Effector memory CD4-positive, alpha-beta T cell (primary cell): ENCODE measurements at places on chromosomes 5 and 9.

GRCh38 chr9:137293482-137294090, 8.5 kb downstream of the NRARP start:
- no peak for DNase-seq

DNA sequence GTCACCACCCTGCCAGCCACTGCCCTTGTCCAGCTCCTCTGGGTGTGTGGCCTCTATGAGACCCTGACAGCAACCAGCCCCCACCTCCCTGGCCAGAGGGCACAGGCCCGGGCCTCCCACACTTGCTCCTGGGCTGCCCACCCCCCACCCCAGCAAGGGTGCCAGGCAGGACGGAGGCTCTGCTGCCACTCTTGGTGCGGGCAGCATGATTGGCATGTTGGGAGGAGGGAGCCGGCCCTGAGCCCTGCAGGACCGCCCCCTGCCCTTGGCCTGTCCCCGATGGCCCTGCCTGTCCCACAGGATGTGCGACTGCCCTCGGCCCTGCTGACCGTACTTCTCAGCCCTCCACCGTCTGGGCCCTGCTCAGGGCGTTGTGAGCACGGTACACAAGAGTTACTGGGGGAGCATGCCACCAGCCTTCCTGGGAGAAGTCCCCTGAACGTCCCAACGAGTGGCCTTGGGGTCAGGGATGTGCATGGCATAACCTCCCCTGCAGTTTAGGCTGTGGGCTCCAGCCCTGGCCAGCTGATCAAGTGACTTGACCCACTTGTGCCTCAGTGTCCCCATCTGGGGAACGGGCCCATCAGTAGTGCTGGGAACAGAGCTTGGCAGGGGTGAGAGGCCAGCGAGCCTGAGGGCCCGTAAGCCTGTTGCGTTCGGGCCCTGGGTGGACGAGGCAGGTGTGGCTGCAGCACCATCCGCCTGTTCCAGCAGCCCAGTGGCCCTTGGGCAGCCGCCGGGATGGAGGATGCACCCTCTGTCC, 16.0 kb downstream of the GPSM1 start:
- DNase-seq, result no peak

- DNase-seq, result no peak
Measured at GRCh38 chr5:1517838-1518237, 5.9 kb downstream of the LPCAT1 start.

DNA sequence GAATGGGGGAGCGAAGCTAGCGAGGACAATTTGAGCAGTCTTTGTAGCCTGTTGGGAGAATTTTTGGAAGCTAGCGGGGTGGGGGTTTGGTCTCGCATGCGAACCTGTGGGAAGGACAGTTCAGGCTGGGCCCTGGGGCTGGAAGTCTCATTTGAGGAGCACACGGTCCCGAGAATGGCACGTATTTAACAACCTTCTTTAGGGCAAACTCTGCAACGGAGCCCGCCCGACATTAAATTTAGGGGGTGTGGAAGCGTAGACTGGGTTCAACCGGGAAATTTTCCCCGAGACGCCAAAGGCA, 35.2 kb upstream of the NFIB start:
- no peak for DNase-seq

- DNase-seq, result no peak
Measured at GRCh38 chr5:134236318-134236717, 10.4 kb upstream of the PPP2CA start.

DNA sequence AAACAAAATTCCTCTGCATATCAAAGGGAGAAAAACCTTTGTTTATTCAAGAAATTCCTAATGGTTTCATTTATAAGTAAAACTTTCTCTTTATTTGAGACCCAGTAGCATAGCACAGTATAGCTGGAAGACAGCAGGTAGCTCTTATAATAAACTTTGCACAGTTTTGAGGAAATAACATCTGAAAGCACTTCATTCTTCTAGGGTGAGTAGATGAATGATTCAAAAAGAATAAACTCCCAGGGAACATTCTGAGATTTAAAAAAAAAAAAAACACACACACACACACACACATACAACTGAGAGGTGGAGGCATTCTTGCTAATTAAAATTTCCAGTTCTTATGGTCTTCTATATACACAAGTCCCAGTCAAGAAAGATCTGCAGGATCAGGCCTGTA, 197.3 kb downstream of the BNC2 start:
- no peak for DNase-seq

DNA sequence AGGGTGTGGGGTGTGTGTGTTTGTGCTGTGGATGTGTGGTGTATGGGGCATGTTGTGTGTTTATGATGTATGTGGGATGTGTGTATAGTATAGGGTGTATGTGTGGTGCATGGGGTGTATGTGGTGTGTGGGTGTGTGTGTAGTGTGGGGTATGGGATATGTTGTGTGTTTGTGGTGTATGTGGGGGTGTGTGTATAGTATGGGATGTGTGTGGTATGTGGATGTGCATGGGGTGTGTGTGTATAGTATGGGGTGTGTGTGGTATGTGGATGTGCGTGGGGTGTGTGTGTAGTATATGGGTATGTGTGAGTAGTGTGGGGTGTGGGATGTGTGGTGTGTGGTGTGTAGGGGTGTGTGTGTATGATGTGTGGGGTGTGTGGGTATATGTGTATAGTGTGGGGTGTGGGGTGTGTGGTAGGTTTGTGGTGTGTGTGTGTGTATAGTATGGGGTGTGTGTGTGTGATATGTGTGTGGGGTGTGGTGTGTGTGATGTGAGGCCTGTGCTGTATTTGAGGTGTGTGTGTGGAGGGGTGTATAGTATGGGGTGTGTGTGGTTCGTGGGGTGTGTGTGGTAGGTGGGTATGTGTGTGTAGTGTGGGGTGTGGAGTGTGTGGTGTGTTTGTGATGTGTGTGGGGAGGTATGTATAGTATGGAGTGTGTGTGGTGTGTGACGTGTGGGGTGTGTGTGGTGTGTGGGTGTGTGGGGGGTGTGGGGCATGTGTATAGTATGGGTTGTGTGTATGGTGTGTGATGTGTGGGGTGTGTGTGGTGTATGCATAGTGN, 10.5 kb downstream of the ECSCR start:
- DNase-seq, result no peak
